Airway epithelial cell (primary cell): ENCODE measurements at places on chromosomes 7 and 10. TPM values are rescaled to one million over a fixed set of nuclear protein-coding genes. Genes with fewer than 3 reads are reported as not detected.

The NXPH1 gene
- total RNA-seq = not detected in 2 replicates

The MACC1 gene
- 16.3 and 16.7 TPM in 2 replicates for total RNA-seq

The SLC29A3 gene
- 1.3 and 2.9 TPM in 2 replicates for total RNA-seq

The TEX47 gene
- total RNA-seq = not detected in 2 replicates

The HOXA9 gene
- total RNA-seq = 0.21 TPM in 1 of 2 replicates, not detected in the other

The KCNMA1 gene
- 7.3 and 8.2 TPM in 2 replicates for total RNA-seq

The H2BK1 gene
- not detected in 2 replicates for total RNA-seq

The MUC12 gene
- total RNA-seq = under 0.01 TPM in 1 of 2 replicates, not detected in the other

The MINDY4 gene
- total RNA-seq = 0.56 and 2.2 TPM in 2 replicates

The SEMA3A gene
- 20.9 and 33.4 TPM in 2 replicates for total RNA-seq

The AMPH gene
- not detected in 2 replicates for total RNA-seq

The GNGT1 gene
- total RNA-seq = not detected in 2 replicates

The DIP2C gene
- total RNA-seq = 4.2 and 4.5 TPM in 2 replicates

The ARHGEF5 gene
- 34.1 and 40.6 TPM in 2 replicates for total RNA-seq

The HTR7 gene
- 10.4 and 11.6 TPM in 2 replicates for total RNA-seq

The SLC18A3 gene
- not detected in 2 replicates for total RNA-seq

The CCL24 gene
- not detected in 2 replicates for total RNA-seq

The CSGALNACT2 gene
- total RNA-seq = 5.2 and 6.1 TPM in 2 replicates

The LEP gene
- 0.14 and 0.28 TPM in 2 replicates for total RNA-seq

The PLEKHS1 gene
- total RNA-seq = not detected in 2 replicates

The PGAM2 gene
- total RNA-seq = not detected in 2 replicates

The DMBT1 gene
- 0.07 TPM in 1 of 2 replicates, not detected in the other for total RNA-seq

The CXCL12 gene
- not detected in 2 replicates for total RNA-seq

The RBM48 gene
- total RNA-seq = 3.8 and 5.3 TPM in 2 replicates

The ACTL6B gene
- not detected in 2 replicates for total RNA-seq

The MLXIPL gene
- total RNA-seq = 0.07 and 0.09 TPM in 2 replicates

The COMTD1 gene
- total RNA-seq = 57.6 and 87.0 TPM in 2 replicates

The PTF1A gene
- not detected in 2 replicates for total RNA-seq

The CLEC2L gene
- not detected in 2 replicates for total RNA-seq

The ADAM12 gene
- total RNA-seq = 0.09 and 0.14 TPM in 2 replicates

The SUV39H2 gene
- total RNA-seq = 13.5 and 16.1 TPM in 2 replicates

The EPHA1 gene
- total RNA-seq = 74.0 and 87.5 TPM in 2 replicates

The RET gene
- 0.35 and 0.37 TPM in 2 replicates for total RNA-seq

The KIF5B gene
- 91.7 and 107 TPM in 2 replicates for total RNA-seq

The TMEM213 gene
- total RNA-seq = not detected in 2 replicates

The CALML5 gene
- total RNA-seq = 36.7 and 51.7 TPM in 2 replicates

The CUZD1 gene
- total RNA-seq = 0.09 and 0.28 TPM in 2 replicates
